Stromal cell of bone marrow (primary cell): ENCODE measurements at places on chromosomes 3 and 15.

GRCh38 chr3:108391917-108392593 lies 95.7 kb downstream of the HHLA2 start:
- DNase-seq = peak; percentile 68

DNA sequence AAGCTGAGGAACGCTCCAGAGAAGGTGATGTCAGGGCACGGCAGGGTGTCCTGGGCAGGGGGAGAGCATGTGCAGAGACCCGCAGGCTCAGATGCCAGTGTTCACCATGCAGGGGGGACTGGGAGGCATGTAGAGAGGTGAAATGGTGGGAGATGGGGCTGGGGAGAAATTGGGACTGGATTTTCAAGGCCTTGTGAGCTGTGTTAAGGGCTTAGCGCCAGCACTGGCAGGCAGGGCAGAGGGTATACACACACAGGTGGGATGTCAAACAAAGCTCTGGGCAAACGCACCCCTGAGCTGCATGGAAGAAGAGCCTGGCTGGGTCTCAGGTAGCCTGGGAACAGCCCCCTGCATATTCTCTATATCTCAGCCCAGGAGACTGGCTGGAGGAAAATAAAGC lies 282.7 kb downstream of the SHQ1 start:
- DNase-seq = no peak

DNA sequence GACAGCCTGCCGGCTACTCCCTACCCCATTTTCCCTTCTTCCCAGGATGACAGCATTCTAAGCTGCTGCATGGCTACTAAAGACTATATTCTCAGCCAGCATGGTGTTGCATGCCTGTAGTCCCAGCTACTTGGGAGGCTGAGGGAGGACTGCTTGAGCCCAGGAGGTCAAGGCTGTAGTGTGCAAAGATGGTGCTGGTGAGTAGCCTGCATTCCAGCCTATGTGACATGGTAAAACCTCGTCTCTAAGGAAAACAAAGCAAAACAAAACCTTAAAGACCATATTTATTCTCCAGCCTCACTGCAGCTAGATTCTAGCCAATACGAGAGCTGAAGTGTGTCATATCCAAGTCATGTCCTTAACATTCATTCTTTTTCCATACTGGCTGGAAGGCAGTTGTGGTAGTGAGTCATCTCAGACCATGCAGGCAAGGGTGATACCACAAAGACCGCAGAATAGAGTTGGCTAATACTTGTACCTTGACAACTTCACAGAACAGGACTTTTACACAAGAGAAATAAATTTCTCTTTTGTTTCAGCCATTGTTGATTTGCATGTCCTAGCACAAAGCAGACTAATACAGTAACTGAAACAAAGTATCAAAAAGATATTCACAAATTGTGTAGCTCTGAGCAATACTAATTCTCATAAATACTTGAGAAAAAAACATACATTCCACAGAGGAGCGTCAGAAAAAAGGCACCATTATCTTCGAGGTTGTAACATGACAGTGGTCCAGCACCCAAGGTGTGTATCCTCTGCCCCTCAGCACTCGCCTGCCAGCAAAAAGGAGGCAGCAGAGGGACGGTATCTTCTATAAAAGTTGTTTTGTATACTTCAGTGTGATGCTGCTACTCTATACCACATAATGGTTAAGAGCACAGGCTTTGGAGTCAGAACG lies 14.8 kb downstream of the PBRM1 start:
- peak; percentile 100 for DNase-seq

DNA sequence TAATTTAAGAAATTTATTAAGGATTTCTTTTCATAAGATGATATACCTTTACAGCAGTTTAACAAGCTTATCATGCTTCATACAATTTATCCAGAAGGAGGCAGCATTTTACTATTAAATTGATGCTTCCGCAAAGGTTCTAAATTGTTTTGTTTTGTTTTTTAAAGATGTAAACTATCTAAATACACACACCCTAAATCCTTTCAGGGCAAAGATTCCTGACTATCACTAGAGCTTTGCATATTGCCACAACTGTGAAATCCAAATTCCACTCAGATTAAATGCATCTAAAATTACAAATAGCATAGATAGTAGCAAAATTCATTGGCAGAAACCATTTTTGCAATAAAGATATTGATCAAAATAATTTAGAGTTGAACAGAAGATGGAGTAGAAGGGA lies 44.5 kb upstream of the CCNL1 start:
- DNase-seq = peak; percentile 36

DNA sequence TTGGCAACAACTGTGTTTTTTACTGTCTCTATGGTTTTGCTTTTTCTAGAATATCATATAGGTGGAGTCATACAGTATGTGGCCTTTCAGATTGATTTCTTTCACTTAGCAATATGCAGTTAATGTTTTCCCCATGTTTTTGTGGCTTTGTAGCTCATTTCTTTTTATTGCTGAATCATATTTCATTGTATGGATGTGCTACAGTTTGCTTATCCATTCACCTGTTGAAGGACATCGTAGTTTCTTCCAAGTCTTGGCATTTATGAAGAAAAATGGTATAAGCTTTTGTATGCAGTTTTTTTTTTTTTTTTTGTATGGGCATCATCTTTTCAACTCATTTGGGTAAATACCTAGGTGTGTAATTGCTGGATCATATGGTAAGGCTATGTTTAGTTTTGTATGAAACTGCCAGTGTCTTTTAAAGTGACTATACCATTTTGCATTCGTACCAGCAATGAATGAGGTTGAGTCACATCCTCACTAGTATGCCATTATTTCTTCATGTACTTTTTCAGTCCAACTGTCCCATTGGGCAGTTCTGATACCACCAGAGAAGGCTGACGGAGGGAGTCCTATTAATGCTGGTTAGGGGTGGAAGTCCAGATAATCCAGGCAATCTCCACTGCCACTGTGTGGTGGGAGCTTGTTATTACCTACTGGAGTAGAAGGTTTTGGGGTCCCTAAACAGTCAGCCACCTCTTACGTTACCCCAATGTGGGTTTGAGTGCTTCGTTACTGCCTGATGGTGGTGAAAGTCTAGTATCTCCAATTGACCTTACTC lies 210.5 kb downstream of the DOCK3 start:
- DNase-seq = no peak

- DNase-seq = no peak
These were observed 62.6 kb downstream of the AKAP13 start for GRCh38 chr15:85443046-85443445.

DNA sequence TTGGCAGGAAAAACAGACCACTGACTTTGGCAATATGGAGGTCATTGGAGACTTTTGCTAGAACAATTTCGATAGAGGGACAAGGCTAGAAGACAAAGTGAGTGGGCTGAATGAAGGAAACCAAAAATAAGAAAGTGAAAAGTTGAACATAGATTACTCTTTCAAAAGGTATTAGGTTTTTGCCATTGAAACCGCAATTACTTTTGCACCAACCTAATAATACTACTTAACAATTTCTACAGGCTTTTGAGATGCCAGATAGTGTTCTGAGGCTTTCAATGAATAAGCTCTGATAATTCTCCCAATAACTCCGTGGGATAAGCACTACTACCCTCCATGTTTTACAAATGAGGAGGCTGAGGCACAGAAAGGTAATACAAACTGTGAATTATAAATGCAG lies 85.0 kb downstream of the MDFIC2 start:
- no peak for DNase-seq

DNA sequence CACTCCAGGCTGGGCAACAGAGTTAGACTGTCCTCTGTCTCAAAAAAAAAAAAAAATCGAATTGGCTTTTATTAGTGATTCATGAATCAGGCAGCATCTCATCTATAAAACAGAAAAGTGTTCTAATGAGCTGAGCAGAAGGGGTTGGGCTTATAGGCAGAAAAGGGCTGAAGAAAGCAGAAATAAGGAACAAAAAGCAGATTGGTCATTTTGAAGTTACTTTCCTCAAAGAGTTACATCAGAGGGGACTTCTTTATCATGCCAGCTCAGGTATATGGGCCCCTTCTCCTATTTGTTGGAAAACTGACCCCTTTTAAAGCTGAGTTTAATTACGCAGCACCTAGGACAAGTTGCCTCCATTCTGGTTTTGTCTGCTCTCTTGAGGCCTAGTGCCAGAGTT lies 722 bp upstream of the POGLUT1 start:
- no peak for DNase-seq

DNA sequence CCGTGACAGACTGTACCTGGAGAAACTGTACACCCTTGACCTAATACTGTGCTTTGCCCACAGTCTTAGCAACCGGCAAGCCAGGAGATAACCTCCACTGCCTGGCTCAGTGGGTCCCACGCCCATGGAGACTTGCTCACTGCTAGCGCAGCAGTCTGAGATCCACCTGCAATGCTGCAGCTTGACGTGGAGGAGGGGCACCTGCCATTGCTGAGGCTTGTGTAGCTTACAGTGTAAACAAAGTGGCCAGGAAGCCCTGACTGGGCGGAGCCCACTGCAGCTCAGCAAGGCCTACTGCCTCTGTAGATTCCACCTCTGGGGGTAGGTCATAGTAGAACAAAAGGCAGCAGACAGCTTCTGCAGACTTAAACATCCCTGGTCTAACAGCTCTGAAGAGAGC lies 189.3 kb downstream of the EDEM1 start:
- DNase-seq = no peak

DNA sequence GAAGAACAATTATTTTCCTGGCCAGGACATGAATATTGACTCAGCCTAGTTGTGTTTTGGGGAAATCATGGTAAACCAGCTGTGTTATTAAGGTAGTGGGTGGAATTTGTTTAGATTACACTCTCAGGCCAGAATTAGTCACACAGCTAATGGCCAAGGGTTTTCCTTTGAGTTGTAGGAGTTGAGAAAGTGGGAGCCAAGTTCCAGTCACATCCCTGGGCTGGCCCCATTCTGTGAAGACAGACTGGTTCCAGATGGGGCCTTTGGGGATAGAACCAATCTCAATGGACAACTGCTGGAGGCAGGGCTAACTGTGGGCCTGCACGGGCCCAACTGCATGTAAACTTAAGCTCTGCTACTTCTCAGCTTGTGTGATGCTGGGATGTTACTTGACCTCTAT lies 1.4 kb upstream of the RASL12 start:
- peak; percentile 82 for DNase-seq

DNA sequence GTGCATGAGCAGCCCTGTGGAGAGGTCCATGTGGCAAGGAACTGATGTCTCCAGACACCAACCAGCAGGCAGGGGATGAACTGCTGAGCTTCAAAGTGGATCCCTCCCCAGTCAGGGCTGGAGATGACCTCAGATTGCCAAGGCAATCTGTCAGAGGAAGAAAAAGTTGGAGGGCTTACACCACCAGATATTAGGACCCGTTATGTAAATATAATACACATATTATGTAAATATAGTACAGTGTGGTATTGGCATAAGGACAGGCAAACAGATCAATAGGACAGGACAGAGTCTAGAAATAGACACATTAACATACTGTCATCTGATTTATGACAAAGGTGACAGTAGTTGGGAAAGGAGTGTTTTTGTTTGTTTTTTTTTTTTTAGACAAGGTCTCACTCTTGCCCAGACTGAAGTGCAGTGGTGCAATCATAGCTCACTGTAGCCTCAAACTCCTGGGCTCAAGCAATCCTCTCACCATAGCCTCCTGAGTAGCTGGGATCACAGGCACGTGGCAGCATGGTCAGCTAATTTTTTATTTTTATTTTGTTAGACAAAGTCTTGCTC lies 18.0 kb upstream of the RAB7A start:
- no peak for DNase-seq

DNA sequence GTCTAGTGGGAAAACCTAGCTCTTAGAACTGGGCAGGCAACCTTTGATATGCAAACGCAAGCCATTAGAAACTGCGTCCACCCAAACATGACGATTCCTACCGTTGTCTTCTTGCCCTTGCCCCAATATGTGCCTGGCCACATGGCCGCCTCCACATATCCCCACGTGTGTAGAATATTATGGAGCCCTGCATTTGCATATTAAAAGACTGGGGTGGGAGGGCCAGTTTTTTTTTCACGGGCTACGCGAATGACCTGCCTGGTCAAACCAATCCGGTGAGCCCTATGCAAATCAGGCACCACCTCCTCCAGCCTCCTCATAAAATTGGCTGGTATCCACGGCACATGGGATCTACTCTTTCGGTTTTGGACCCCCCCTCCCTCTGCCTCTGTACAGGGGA lies 381.0 kb upstream of the RGMA start:
- no peak for DNase-seq

- DNase-seq = no peak
These were observed 3.1 kb downstream of the CCDC33 start for GRCh38 chr15:74239051-74239705.

DNA sequence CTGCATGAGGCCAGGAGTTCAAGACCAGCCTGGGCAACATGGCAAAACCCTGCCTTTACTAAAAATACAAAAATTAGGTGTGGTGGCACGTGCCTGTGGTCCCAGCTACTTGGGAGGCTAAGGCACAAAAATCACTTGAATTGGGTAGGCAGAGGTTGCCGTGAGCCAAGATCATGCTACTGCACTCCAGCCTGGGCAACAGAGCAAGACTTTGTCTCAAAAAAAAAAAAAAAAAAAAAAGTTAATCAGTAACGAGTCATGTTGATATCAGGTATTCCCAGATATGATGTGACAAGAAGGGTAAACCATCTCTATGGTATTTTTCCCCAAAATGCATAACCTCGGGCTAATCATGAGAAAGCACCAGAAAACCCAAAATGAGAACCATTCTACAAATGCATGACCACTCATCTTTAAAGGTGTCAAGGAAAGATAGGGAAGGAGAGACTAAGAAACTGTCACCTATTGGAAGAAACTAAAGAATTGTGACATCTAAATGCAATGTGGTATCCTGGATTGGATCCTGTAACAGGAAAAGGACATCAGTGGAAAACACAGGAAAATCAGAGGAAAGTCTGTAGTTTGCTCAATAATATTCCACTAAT lies 66.5 kb upstream of the MAP4 start:
- no peak for DNase-seq

DNA sequence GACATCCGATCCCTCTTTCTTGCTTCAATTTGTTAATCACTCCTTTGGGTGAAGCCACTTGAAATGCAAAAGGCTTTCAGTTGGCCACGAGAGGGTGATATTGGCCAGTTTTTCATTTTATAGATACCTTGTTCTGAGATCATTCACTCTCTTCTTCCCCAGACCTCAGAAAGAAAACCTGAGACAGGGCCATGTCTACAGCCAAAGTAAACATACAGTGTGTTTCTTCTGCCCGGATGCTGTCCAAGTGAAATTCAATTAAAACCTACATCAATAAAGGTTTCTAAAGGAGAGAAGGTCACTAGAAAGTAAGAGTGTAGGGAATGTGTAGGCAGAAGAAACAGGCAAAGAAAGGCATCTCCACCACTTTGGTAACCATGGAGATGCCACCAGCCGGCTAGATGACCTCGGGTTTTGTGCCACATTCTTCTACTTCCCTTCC lies 39.5 kb upstream of the FMN1 start:
- DNase-seq = no peak

DNA sequence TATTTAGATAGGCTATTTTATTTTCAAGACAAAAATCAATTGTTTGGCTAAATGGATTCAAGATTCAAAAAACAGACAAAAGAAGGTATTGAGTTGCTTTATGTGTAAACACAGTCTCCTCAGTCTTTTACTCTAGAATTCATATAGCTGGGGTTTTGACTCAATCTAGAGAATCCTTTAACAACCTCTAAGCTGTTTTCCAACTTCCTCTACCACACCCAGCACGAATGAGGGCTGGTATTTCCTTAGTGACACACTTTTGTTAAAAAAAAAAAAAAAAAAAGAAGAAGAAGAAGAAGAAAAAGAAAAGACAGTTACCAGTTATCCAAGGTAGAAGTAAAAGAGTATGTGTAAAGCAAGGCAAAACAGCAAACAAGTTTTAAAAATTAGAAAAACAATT lies 732.8 kb upstream of the GOLIM4 start:
- DNase-seq = no peak
